ENCODE measurements at places on chromosomes 4 and X.

- no peak for DNase-seq
Measured at GRCh38 chrX:21747558-21747957, 10.4 kb downstream of the SMPX start.

GRCh38 chr4:66372706-66373105, 702.4 kb upstream of the EPHA5 start:
- no peak for DNase-seq

GRCh38 chr4:165721815-165722214, 151.2 kb upstream of the TLL1 start:
- DNase-seq = no peak

GRCh38 chr4:101921370-101921769, 130.8 kb downstream of the BANK1 start:
- no peak for DNase-seq

DNA sequence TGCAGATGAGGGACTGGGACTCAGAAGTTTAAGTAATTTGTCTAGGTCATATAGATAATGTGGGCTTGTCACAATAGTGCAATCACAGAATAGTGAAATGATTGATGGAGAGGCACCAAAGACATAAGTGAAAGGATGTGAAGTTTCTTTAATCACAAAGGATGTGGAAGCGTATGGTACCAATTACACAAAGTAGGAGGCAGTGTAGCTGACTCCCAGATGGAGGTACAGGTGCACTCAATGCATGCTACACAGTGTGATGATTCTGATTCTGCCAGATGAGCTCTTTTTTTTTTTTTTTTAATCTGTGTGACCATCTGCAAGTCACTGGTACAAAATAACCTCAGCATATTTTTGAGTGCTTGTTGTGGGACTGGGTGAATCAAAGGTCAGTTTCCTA, 411.3 kb downstream of the SPRY1 start:
- DNase-seq = no peak

- no peak for DNase-seq
Measured at GRCh38 chrX:19595043-19595677, 79.9 kb upstream of the MAP3K15 start.

DNA sequence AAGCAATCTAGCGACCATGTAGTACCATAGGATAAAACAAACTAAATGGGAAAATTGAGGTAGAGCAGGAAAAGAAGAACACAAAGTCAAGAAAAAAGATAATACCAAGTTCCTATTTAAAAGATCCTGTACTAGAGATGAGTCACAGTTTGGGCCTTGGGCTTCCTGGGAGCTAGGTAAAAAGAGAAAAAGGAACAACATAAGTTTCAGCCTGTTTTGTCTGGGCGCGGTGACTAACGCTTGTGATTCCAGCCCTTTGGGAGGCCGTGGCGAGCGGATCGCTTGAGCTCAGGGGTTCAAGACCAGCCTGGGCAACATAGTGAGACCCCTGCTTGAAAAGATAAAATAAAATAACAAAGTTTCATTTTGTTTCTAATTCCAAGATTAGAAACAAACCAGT, 14.0 kb upstream of the TMEM156 start:
- no peak for DNase-seq

DNA sequence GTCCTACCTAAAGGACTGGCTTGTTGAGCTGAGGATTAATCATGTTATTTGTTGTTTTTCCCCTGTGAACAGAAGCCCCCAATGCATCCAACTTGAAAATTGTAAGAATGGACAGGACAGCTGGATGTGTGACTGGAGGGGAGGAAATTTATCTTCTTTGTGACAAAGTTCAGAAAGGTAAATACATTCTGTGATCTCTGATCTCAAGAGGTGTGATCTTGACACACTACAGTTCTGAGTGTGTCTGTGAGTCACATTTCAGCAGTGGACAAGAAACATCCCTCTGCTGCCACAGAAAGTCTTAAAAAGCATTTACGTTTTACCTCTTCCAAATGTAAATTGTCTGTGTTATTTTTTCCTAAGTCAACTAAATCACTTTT, 79.3 kb downstream of the NFKB1 start:
- DNase-seq = no peak

DNA sequence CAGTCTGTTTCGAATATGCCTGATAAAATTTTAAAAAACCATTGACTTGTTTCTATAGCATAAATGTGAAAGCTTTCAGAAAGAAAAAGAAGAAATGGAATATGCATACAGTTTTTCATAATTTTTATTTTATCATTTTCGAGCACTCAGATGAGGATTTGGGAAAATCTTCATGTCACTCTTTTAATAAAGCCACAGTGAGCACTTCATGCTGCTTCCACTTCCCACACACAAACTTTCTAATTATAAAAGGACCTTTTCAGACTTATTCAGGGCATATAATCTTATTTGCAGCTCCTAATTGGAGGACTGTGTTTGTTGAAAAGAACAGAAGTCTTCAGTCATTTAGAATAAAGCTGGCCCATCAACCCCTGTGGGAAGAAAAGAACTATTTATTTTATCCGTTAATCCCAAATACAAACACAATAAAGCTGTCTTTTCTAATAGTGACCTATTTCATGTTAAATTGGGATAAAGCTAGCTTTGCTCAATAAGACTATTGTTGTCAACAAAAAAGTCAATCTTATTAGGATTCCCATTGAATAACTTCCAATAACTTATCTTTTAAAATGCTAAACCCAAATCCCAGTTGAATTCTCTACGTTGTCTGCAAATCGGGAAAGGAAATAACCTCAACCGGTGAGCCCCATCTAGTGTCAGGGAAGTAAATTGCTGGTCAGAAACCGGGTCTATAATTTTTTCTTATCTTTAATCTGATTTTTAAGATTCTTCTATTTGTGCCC, 211.5 kb downstream of the PDGFRA start:
- DNase-seq = no peak

GRCh38 chrX:45186643-45187026, 14.0 kb downstream of the DIPK2B start:
- no peak for DNase-seq

- no peak for DNase-seq
Measured at GRCh38 chr4:106775636-106776035, 260.5 kb downstream of the DKK2 start.

GRCh38 chrX:38803243-38803587, 2.0 kb downstream of the MID1IP1 start:
- DNase-seq = no peak

- DNase-seq = no peak
Measured at GRCh38 chr4:81509191-81509590, 37.5 kb upstream of the RASGEF1B start.

DNA sequence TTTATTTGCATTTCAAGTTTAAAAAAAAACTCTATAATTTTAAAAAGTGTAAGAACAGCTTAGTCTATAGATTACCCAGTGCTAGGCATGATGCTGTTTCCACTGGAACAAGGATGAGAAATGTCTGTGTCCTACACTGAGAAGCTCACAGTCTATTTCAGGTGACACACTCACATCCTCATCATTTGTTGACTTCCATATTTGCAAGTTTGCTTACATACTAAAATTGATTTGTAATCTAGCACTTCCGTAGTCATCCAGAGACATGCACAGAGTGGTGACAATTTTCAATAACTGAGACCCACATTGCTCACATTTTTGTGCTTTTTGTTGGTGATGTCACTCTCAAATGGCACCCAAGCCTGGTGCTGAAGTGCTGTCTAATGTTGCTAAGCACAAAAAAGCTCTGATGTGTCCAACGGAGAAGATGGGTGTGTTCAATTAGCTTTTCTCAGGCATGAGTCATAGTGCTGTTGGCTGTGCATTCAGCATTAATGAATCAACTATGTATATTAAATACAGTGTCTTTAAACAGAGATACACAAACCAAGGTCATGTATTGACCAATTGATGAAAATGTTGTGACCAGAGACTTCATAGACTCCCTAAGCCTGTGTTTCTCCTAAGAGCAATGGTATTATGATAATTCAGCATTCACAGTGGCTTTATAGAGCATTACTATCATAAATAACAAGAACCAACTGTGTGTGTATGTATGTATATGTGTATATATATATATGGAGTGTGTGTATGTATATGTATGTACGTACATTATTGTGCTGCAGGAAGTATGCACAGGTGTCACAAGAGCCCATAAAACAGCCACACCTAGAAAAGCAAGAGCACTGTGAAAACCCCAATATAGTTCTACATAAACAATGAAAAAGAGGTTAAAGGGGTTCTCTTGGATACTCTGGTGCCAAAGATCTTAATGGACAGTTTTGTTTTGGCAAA, 31.2 kb upstream of the VCX3B start:
- no peak for DNase-seq

- DNase-seq = no peak
Measured at GRCh38 chr4:26741491-26741871, 119.2 kb upstream of the STIM2 start.

DNA sequence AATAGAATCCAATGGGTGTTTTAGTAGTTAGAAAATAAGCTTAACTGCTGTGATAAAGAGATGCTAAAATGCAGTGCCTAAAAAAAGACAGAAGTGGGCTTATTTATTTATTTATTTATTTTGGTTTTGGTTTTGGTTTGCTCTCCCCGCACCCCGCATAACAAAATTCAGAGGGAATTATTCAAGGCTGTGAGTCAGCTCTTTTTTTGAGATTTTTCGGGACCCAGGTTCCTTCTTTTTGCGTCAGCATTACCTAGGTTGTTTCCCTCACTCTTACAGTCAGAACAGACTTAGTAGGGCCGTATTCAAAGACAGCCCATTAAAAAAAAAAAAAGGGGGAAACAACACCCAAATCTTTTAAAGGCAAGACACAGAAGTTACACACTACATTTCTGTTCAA, 1495.5 kb upstream of the ADGRL3 start:
- DNase-seq = no peak

GRCh38 chrX:100994352-100995281, 25.1 kb downstream of the ARL13A start:
- no peak for DNase-seq

- DNase-seq = no peak
Measured at GRCh38 chrX:71128166-71128833, 9.9 kb downstream of the MED12 start.

DNA sequence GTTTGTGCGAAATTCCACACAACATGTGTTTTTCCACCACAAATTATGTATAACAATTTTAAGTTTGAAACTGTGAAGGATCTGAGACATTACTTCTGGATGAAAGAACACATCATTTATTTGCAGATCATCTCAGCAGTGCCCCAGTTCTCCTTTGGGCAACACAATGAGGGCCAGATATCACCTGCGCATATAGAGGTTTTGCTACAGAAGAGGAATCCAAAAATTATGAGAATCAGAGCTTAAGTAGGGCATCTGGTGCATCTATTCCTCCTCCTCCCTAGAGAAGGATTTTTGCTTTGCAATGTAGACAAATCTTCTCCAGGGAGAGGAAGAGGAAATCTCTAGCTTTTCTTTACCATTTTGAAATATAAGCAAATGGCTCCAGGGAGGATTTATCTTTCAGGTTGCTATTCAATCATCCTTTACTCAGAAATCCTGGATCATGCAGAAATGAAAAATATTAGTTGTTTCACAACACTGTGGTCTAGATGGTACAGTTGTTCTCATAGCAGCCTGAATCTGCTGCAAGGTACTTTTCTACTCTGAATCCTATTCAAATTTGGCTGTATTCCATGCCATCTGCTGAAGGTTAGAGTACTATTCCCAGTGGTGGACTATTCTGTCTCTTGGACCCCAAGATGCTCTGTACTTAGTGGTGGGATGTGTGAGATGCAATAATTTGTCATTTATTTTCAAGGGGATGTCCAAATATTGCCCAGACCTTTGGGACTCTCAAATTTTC, 132.1 kb downstream of the SNCA start:
- DNase-seq = no peak

DNA sequence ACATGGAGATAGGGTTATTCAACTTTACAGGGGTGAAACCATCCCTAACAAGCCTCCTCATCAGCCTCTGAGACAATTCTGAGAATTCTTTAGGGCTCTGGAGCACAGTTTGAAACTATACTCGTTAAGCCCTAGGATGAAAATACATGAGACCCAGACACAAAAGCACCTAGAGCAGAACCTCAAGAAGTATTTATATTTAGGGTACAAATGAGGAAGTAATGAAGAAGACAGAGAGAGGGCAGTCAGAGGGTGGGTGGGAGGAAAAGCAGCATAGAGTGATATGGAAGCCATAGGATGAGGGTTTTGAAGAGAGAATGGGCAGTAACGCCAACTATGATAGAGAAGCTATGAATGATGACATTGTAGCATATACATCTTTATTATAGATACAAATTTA, 250.3 kb downstream of the DCLK2 start:
- no peak for DNase-seq

- no peak for DNase-seq
Measured at GRCh38 chr4:77031544-77031943, 44.2 kb downstream of the CCNI start.

DNA sequence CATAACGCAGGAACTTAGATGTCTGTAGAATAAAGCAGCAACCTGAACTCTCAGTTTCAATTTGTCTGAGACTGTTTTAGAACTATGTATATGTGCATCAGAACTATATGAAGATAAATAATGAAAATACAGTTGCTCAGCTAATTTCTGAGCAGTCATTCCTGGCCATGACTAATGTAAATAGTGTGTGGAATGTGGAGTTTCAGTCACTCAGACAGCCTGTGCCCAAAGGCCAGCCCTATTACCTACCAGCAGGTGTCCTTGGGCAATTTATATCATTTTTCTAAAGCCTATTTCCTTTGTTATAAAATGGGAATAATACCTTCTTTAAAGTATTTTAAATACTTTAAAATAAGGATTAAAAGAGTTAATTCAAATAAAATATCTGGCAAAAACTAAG, 56.0 kb upstream of the RELL1 start:
- no peak for DNase-seq

- no peak for DNase-seq
Measured at GRCh38 chr4:174210952-174211490, 72.4 kb downstream of the FBXO8 start.

- DNase-seq = no peak
Measured at GRCh38 chr4:76199664-76200211, 13.9 kb downstream of the SCARB2 start.

- peak; percentile 99 for DNase-seq
Measured at GRCh38 chr4:95129821-95130311, 372.1 kb downstream of the BMPR1B start.

GRCh38 chrX:39921838-39922237, 175.9 kb downstream of the BCOR start:
- DNase-seq = no peak

DNA sequence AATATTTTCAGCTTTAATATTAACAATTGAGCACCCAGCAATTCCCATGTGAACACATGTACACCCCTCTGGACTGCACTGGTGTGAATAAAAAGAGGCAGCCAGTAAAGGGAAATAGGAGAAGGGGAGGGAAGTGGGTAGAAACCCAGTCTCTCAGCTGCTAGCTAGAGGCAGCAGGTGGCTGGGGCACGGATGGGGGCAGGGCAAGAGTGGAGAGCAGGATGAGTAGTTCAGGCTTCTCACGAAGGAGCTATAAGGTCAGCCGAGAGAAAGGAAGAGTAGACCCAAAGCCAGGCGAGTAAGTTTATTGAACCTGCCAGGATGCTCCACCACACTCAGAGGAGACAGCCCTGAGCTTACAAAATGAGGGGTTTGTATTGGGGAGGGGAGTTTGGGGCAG, 184.8 kb upstream of the MTMR8 start:
- DNase-seq = no peak

DNA sequence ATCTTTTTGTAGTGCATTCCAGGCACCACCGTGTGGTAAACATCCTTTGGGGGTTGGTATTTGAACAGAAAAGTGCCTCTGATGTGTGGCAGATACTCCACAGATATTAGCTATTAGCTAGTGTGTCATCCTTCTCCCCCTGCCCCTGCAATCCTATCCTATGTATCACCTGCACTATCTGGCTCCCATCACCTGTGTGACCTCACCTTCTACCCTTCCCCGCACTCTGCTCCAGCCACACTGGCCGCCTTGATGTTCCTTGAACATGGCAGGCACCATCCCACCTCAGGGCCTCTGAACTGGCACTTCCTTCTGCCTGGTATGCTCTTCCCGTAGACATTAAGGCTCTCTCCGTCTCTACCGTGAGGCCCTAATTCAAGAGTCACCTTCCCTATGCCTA, 3.7 kb downstream of the ELK1 start:
- no peak for DNase-seq
